ENCODE measurements at places on chromosomes 7 and 10. TPM values are rescaled to one million over a fixed set of nuclear protein-coding genes. Genes with fewer than 3 reads are reported as not detected.

The HSPB1 gene
- 1,408 TPM for total RNA-seq

The ERVW-1 gene
- not detected for total RNA-seq

The STK31 gene
- total RNA-seq: 0.71 TPM

The UTF1 gene
- not detected for total RNA-seq

The ACBD7 gene
- total RNA-seq: 1.4 TPM

The PIK3AP1 gene
- total RNA-seq: 0.55 TPM

The MYL7 gene
- not detected for total RNA-seq

The LRRC18 gene
- total RNA-seq: not detected

The COBL gene
- total RNA-seq: 4.0 TPM

The SLC26A4 gene
- 0.10 TPM for total RNA-seq
